Ureter (tissue), 1 donor: ENCODE measurements at places on chromosomes 7 and 10. TPM values are rescaled to one million over a fixed set of nuclear protein-coding genes. Genes with fewer than 3 reads are reported as not detected.

The PPP1R17 gene
- not detected for total RNA-seq

The RADIL gene
- 4.7 TPM for total RNA-seq

DNA sequence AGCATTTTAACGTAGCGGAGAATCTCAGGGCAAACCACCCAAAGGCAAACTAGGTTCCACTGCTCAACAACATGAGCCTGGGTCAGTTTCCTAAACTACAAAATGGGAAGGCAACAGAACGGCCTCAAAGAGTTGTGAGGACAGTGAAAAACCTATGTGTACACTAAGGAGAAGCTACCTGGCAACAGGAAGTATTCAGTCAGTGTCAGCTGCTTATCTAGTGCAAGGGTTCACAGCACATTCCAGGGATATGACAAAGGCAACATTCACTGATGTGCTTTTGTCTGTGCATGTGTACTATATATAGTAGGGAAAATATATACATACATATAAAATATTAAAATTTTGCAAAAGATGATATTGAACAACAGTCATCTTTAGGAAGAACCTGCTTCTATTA lies 17.2 kb downstream of the NUDCD3 start:
- no peak for DNase-seq

The CYTH3 gene
- 14.9 TPM for total RNA-seq

GRCh38 chr7:90692396-90692795 lies 96.3 kb downstream of the CDK14 start:
- no peak for DNase-seq

DNA sequence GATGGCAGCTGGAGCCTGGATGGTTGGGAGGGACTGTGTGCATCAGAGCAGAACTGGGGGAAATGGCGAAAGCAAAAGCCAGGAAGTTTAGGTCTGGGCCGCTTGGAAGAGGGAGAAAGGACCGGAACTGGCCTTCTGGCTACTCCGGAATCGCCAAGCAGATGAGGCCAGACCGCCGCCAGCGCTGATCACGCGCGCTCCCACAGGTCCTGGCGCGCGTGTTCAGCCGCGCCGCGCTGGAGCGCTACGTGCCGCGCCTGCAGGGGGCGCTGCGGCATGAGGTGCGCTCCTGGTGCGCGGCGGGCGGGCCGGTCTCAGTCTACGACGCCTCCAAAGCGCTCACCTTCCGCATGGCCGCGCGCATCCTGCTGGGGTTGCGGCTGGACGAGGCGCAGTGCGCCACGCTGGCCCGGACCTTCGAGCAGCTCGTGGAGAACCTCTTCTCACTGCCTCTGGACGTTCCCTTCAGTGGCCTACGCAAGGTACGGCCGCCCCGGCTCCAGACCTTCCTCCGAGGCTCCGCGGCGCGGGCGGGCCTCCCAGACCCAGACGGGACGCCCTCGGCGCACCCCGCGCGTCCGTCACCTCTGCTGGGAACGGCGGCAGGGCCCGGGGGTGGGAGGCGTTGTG lies 2.0 kb downstream of the CYP26C1 start:
- DNase-seq, result no peak

DNA sequence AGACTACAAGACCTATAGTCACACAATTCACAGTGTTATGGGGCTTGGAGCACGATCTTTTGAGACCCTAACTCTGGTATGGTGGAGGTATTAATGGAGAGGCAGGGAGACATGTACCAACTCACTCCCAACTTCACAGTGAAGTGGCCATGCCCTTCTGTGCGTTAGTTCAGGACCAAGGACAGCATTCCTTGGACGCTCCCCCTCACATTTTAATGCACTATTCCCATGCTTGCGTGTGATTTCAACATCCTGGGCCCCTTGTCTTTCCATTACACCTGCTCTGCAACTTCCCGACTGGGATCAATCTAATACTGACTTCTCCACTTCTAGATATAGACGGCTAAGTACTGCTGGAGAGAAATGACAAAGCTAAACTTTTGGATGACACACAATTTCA lies 72.7 kb downstream of the PLCE1 start:
- no peak for DNase-seq

DNA sequence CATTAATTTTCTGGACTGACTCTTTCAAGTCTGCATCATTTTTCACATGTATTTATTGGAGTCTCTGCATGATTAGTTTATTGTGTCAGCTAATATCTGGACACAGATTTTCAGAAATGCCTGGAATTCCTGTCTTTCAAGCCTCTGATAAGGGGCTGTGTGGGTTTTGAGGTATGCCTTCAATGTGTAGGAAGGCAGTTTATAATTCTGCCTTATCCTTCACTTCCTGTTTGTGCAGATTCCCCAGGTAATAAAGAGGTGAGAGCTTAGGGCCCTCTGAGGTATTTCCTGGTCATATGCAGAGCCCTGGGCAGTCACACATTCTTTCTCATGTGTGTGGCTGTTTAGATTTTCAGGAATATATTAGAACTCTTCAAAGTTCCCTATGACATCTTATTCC lies 79.4 kb upstream of the PRKCQ start:
- DNase-seq, result no peak

DNA sequence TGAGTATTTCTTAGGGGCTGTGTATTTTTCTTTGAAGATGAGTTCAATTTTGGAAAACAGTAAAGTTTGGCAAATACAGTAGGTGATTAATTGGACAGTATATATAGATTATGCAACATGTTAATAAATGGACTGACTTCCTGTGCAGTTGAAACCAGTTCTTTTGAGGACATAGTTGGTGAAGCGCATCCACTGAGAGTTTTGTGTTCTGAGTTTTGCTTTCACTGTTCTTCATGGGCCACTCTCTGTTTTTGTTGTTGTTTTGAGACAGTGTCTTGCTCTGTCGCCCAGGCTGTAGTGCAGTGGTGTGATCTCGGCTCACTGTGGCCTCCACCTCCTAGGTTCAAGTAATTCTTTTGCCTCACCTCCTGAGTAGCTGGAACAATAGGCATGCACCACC lies 109.0 kb downstream of the SDHAF3 start:
- no peak for DNase-seq

GRCh38 chr10:22486431-22486830 lies 141.1 kb downstream of the SPAG6 start:
- DNase-seq, result no peak

The LFNG gene
- total RNA-seq, result 22.5 TPM

GRCh38 chr7:43639858-43640491 lies 57.1 kb downstream of the STK17A start:
- DNase-seq, result no peak

DNA sequence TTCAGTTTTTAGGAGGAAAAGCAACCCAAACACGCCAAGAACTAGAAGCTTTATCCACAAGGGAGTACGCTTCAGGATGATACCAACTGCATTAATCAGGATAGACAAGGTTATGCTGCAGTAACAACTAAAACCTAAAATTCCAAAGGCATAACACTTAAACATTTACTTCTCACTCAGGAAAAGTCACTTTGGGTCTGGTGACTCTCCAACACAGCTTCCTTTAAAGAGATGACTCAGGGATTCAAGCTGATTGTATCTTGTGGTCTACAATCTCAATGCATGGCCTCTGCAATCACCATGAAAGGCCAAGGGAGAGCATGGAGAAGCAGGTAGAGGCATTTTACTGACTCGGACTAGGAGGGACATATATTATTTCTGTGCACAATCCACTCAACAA lies 315.8 kb downstream of the KCNMA1 start:
- no peak for DNase-seq

The OR2A7 gene
- 10.8 TPM for total RNA-seq

GRCh38 chr7:47605816-47606575 lies 24.1 kb upstream of the TNS3 start:
- DNase-seq, result no peak

GRCh38 chr10:88437411-88437810 lies 145.7 kb downstream of the RNLS start:
- DNase-seq, result no peak

- no peak for DNase-seq
Observed at GRCh38 chr10:103327906-103328305, 23.0 kb downstream of the PCGF6 start.

The OR6B1 gene
- total RNA-seq, result not detected

The RNLS gene
- 20.8 TPM for total RNA-seq

The GARIN1A gene
- total RNA-seq, result 6.4 TPM

- DNase-seq, result no peak
Observed at GRCh38 chr7:41193738-41194282, 509.1 kb downstream of the INHBA start.

DNA sequence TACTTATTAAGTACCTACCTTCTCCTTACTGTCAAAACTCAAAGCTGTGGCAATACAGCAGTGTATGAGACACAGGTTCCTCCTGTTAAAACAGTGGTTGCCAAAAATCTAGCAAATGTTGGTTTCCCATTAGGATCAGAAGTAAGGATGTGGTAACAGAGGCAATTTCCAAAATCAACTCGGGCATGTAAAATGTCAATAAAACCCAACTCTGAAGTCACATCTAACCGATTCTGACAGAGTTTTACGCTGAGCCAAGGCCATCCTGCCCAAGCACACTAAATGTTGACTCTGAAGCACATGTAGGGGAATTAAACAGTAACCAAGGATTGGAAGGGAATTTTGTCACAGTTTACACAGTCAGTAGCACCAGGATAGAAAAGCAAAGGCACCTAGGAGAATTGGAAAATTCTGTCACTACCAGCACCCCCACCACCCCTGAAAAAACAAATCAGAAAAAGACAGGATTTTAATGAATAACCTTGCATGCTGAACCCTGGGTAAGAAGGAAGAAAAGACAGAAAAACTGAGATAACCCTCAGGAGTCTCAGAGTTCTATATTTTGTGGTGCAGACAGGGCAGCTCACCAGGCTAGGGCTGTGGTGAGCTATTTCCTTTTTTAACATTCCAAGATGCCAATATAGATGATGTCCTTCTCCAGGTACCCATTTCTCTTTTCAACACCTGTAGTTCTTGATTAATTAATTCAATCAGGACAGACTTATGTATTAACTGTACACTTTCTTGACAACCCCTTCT lies 119.5 kb downstream of the DOCK4 start:
- no peak for DNase-seq
